DND-41 (cell line): ENCODE measurements at places on chromosomes 4 and X.

- DNase-seq = no peak
Measured at GRCh38 chrX:76433219-76433618, 5.7 kb downstream of the MAGEE1 start.

GRCh38 chr4:80767944-80768343 is 262.6 kb upstream of the BMP3 start:
- DNase-seq = no peak

DNA sequence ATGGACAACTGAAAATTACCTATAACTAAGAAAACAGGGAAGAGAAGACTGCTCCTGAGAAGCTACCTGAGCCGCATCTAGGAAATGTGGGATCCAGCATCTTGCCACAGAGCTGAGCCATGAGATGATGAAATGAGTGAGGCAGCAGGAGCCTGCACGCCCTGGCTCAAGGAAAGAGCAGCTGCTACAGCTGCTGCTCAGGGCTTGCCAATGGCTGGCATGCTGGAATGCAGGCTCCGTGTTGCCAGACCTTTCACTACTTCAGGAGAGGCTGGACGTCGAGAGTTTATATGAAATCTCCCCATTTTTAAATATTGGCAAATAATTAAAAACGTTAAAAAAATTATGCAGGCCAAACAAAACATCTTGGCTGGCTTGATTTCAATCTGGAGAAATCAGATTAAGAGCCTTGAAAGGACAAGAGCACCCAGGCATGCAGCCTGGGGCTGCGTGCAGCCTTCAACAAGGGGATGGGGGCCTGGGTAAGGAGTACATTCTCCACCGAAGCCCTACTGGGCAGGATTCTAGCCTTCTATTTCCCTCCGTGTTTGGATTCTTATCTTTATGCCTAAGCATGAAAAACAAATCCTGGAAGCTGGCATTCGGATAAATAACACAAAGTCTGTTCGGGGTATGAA is 227.6 kb downstream of the NR3C2 start:
- DNase-seq = no peak

- no peak for DNase-seq
Measured at GRCh38 chr4:25104591-25104990, 55.7 kb downstream of the SEPSECS start.

DNA sequence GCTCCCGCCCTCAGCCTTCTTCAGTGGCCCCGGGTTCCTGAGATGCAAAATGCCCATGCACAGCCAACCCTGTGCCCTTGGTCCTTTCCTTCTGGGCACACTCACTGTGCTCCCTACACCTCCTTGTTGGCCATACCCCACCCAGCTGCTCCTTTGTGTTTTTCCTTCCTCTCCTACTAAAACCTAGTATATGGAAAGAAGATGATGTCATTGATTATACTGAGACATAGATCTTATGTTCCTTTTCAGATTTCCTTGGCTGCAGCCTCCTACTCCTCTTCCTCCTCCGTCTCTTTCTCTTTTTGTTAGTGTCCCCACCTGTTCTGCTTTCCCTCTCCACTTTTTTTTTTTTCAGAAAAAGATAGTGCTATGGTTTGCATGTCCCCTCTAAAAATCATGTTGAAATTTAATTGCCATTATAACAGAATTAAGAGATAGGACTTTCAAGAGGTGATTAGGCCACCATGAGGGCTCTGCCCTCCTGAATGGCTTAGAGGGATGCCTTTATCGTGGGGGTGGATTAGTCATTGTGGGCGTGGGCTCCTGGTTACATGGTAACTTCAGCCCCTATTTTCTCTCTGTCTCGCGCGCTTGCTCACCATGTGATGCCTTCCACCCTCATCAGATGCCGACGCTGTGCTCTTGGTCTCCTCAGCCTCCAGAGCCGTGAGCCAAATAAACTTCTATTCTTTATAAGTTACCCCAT is 254.9 kb upstream of the GATB start:
- DNase-seq = no peak
